Liver (tissue), 10 donors: ENCODE measurements at places on chromosomes 11 and 22. TPM values are rescaled to one million over a fixed set of nuclear protein-coding genes. Genes with fewer than 3 reads are reported as not detected.

Gene IGSF22
- total RNA-seq: not detected

Gene MS4A7
- total RNA-seq: 50.0 TPM

Gene LRP4
- 3.1 TPM for total RNA-seq

Gene OR52L1
- not detected for total RNA-seq

Gene GAS2
- total RNA-seq: 75.6 TPM

Gene OR9Q2
- not detected for total RNA-seq
